A549 (cell line): ENCODE measurements at places on chromosomes 4 and X. TPM values are rescaled to one million over a fixed set of nuclear protein-coding genes. Genes with fewer than 3 reads are reported as not detected.

The COX7B2 gene
- polyA plus RNA-seq = not detected in 3 replicates

The CDKL2 gene
- polyA plus RNA-seq = 0.84 to 1.00 TPM (median 0.88 TPM) in 3 replicates

The SUPT20HL1 gene
- polyA plus RNA-seq = not detected in 3 replicates

The ZMAT1 gene
- polyA plus RNA-seq = 0.03 to 0.08 TPM (median 0.05 TPM) in 3 replicates

The SFRP2 gene
- not detected in 3 replicates for polyA plus RNA-seq

The FAM47A gene
- polyA plus RNA-seq = not detected in 3 replicates

The CYTL1 gene
- not detected in 3 replicates for polyA plus RNA-seq

The SPATA4 gene
- polyA plus RNA-seq = 0.18 to 0.29 TPM (median 0.26 TPM) in 3 replicates

The CTAG1B gene
- polyA plus RNA-seq = not detected in 3 replicates

- DNase-seq = no peak
Observed at GRCh38 chr4:168740691-168741090, 243.8 kb downstream of the PALLD start.

- DNase-seq = no peak
Observed at GRCh38 chr4:93719552-93719951, 109.0 kb upstream of the ATOH1 start.

GRCh38 chr4:40548256-40548655 is 81.4 kb downstream of the RBM47 start:
- no peak for DNase-seq

- no peak for DNase-seq
Observed at GRCh38 chr4:123568936-123569335, 172.3 kb downstream of the SPRY1 start.

GRCh38 chr4:39044956-39045826 is 13.0 kb upstream of the TMEM156 start:
- DNase-seq = peak; percentile 38

GRCh38 chr4:91448668-91449330 is 855.0 kb upstream of the GRID2 start:
- no peak for DNase-seq

- no peak for DNase-seq
Observed at GRCh38 chr4:166512267-166512666, 639.2 kb downstream of the TLL1 start.

GRCh38 chrX:53440621-53441517 is 6.7 kb upstream of the HSD17B10 start:
- peak; percentile 37 for DNase-seq

GRCh38 chrX:21503593-21503992 is 129.4 kb downstream of the CNKSR2 start:
- DNase-seq = no peak

DNA sequence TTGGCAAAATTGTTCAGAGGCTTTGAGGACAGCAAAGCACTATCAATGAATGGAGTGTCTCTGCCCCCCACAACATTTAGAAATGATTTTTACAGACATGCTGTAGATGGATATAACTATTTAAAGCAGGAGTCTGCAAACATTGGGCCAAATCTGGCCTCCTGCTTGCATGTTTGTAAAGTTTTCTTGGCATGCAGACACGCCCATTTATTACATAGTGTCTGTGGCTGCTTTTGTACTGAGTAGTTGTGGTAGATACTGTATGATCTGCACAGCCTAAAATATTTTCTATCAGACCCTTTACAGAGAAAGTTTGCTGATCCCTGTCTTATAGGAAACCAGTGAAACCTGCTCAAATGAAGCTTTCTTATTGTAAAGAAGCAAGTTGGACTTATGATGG is 45.5 kb upstream of the PHEX start:
- no peak for DNase-seq

DNA sequence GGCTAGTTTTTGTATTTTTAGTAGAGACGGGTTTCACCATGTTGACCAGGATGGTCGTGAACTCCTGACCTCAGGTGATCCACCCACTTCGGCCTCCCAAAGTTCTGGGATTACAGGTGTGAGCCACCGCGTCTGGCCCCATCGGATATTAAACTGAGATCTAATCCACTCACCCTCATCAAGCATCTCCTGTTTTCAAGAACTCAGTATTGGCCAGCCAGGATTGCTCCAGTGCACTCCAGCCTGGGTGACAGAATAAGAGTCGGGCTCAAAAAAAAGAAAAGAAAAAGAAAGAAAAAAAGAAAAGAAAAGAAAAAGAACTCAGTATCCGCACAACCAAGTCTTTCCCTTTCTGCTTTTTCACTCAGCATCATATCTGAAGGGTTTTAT is 167.6 kb downstream of the OR13H1 start:
- no peak for DNase-seq

GRCh38 chrX:54530357-54530900 is 410 bp downstream of the GNL3L start:
- no peak for DNase-seq

- no peak for DNase-seq
Observed at GRCh38 chr4:7910263-7910896, 29.3 kb downstream of the AFAP1 start.

DNA sequence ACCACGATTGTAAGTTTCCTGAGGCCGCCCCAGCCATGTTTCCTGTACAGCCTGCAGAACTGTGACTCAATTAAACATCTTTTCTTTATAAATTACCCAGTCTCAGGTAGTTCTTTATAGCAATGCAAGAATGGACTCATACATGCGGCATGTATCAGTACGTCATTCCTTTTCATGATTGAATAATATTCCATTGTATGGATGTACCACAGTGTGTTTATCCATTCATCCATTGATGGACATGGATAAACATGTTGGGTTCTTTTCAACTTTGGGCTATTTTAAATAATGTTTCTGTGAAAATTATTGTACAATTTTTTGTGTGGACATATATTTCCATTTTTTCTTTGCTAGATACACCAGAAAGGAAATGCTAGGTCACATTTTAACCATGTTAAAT is 99.2 kb upstream of the IGSF1 start:
- no peak for DNase-seq

DNA sequence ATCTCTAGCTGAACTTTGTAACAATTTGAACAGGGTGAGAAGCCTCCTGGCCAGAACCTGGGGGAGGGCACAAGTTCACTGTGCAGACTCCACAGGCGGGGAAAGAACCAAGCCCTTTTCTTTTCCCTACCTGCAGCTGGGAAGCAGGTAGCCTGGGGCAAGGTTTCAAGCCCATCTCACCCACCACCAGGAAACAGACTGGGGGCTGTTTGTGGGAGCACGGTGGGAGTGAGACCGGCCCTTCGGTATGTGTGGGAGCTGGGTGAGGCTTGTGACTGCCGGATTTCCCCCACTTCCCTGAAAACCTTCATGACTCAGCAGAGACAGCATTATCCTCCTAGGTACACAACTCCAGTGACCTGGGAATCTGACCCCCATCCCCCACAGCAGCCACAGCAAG is 211.7 kb downstream of the ZNF674 start:
- no peak for DNase-seq

- DNase-seq = no peak
Observed at GRCh38 chrX:4588056-4588455, 874.6 kb upstream of the PRKX start.

GRCh38 chr4:8376361-8377102 is 64.0 kb downstream of the ACOX3 start:
- no peak for DNase-seq

DNA sequence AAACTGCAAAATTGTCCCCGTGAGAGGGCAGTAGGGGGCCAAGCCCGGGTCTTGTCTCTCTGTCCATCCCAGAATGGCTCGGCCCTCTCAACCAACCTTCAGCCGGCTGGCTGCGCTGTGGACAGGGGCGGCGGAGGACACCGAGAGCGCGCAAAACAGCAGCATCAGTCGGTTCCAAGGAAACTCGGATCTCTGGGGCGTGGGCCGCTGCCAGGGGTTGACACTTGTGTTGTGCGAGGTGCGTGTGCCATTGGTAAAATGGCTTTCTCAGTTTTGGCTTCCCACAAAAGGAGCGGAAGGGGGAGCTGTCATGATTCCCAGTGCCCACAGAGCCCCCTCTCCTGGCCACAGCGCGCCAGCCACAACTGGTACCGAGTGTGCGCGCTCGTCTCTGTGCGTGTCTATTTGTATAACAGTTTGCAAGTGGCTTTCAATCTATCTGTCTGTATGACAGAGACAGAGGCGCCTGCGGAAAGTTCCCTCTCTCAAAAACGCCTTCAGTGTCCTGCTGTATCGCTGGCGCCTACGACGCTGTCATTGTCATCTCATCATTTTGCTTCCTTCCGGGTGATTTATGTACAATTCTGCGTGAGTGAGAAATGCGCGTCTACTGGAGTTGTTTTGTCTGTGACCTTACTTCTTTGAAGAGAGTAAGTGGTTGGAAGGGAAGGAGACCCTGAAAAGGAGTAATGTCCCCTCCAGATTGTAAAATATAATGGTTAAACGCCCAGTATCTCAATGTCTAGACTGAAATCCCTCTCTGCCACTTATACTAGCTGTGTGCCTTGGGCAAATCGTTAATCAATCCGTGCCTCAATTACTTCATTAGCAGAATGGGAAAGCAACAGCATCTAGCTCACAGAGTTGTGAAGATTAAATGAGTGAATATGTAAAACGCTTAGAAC is 1.8 kb downstream of the DKK2 start:
- DNase-seq = peak; percentile 40

GRCh38 chrX:102765217-102765616 is 44.7 kb downstream of the GPRASP3 start:
- DNase-seq = no peak

DNA sequence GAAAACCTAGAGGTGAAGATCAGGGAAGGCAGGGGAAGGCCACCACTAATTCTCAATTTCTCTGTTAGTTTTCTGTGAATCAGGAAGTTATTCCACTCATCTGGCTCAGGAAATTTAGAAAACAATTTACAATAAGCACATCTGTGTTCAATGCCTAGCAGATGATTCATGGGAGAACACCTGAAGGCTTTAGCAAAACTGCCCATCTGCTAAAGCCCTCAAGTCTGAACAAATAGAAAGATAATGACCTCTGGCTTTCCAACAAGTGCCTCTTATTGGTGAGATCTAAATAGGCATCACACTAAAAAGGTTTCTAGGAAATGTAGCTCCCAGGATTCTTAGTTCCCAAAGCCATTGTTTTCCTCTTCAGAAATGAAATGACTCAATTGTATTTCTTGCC is 122.1 kb upstream of the GNPDA2 start:
- no peak for DNase-seq

GRCh38 chr4:150235808-150236271 is 157.6 kb downstream of the DCLK2 start:
- no peak for DNase-seq

DNA sequence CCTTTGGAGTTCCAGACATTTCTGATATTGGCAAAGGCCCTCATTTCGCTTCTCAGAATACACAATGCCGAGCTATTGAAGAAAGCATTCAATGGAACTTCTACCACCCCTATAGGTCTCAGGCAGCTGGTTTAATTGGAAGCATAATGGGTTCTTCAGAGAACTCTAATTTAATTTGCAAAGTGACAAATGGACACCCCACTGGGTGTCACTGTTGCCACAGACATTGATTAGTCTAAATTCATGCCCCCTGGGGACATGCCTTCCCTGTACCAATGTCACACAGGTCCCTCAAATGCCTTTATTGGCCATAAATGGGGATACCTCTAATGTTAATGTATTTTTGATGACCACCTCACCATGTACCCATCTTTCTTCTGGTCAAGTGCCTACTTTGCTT is 22.9 kb upstream of the TMEM255A start:
- no peak for DNase-seq

DNA sequence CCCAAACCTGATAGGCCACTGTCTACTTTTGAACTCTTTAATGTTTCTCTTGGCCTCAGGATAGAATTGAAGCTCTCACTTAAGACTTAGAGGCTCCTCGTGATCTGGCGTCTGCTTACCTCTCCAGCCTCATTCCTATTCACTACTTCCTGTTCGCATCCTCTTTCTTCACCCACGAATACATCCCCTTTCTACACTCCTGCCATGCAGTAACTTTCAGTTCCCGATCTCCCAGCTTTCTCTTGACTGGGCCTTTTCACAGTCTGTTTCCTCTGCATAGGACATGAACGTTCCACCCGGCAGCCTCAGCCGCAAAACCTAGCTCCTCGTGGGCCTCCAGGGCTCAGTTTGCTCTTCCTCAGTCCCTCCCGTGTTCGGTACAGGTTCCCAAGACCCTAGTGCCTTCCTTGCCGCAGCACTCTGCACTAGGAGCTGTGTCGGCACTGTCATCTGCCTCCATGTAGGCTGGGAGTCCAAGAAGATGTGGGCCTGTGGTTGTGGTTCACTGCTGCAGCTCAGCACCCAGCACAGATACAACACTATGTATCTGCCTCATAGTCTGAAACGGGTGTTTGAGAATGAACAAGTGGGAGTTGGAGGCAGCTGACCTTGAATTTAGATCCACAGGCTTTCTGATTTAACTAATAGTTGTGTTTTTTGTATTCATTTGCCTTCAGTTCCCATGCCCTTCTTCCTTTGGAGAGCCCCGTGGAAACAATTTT is 15.8 kb downstream of the RPL39 start:
- no peak for DNase-seq

GRCh38 chrX:66021401-66021764 is 18.5 kb downstream of the VSIG4 start:
- DNase-seq = no peak
